ENCODE measurements at places on chromosomes 3 and 15.

- no peak for DNase-seq
Observed at GRCh38 chr3:183817639-183818038, 7.7 kb downstream of the MAP6D1 start.

- DNase-seq = no peak
Observed at GRCh38 chr3:105032541-105032940, 334.2 kb upstream of the ALCAM start.

DNA sequence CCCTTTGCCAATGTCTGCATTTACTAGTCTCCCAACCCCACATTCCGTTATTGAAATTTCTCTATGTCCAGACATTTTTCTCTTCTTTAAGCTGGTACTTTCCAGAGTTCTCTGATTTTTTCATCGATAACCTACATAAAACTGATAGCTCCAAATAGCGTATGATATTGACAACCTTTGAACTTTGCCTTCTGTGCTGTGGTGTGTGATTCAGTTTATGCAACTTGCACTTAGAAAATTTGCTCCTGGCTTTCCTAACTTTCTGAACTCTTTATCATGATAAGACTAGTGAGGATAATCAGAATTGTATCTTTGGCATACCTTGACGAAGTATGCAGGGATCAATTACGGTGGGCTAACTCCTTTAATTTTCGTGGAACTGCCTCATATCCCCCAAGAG lies 1261.3 kb downstream of the SI start:
- no peak for DNase-seq

- DNase-seq = no peak
Observed at GRCh38 chr15:80202641-80203360, 49.2 kb downstream of the CTXND1 start.

DNA sequence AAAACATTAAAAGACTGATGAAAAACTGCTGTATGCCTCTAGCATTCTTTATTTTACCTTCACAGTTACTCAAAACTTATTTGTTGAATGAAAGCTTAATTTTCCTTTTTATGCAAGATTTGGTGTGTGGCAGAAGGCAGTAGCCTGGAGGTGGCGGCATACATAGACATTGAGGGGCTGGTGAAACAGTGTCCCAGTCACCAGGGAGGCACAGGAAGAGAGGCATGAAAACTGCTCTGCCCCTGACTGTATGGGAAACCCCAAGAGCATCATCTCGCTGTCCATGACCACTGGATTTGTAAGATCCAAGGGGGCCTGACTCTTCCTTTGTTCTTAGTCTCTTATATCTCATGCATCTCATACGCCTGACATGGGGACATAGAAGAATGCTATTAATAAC lies 493.7 kb upstream of the GOLIM4 start:
- DNase-seq = no peak

GRCh38 chr15:81255315-81255957 lies 58.8 kb downstream of the IL16 start:
- no peak for DNase-seq

DNA sequence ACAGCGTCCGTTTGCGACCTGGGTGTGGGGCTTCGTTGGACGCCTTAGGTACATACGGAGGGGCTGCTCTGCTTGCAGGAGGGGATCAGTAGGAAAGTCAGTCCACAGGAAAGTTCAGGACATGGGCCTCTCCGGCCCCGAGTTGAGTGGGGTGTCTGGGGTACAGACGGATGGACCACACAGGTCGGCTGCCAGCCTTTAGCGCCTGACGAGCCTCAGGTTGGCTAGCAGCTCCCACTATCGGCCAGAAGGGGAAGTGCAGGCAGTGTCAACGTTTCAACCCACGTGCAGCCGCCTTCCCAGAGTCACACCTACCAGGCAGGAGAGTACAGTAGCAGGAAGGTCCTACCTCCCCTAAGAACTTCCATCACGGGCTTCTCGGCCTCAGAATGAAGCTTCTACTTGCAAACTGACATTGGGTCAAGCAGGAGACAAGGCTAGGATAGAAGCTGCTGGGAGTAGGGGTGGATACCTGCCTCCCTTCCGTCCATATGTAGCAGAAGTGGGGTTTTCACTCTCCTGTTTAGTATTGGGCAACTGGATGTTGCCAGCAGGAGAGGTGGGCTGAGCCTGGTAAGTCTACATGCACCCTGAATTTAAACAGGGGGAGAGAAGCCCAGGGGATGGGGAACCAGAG lies 1.8 kb upstream of the SCN5A start:
- no peak for DNase-seq

GRCh38 chr15:72365844-72366243 lies 10.0 kb downstream of the HEXA start:
- DNase-seq = no peak

DNA sequence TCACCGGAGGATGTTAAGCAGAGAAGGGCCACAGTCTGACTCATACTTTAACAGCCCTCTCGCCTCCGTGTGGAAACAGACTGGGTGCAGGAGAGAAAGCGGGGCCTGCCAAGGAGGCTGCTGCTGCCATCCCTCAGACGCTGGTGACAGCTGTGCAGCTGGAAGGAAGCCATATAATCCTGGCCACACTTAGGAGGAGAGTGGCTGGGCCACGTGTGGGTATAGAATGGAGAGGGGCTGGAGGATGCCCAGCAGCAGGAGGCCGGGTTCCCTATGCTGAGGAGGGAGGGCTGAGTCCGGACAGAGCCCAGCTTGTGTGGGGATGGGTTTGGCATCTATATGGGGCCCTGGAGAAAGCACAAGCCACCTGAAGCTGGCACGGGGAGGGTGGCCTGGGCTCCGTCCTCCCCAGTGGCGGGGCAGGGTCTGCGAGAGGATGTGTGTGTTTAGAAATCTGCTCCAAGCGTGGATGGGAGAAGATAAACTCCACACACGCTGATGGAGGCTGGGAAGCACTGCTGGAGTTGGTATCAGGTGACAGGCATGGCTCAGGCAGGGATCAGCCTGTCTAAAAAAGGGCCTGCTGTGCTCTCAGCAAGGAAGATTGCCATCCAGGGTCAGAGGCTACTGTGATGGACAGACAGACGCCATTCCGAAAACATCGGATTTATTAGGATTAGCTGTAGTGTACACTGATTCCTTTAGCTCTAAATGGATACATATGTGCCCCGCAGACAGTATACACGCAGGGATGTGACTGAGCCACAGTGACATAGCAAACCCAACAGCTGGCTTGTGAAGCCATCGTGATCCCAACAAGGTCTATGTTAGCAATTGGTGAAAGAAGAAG lies 15.9 kb downstream of the ABTB1 start:
- DNase-seq = no peak

- DNase-seq = no peak
Observed at GRCh38 chr3:187958432-187959003, 195.4 kb upstream of the LPP start.

Data from AG04449 (cell line).